ENCODE measurements at places on chromosomes 7 and 10.
A peak's percentile ranks its signal among the peaks of the same experiment; 100 is the strongest.

DNA sequence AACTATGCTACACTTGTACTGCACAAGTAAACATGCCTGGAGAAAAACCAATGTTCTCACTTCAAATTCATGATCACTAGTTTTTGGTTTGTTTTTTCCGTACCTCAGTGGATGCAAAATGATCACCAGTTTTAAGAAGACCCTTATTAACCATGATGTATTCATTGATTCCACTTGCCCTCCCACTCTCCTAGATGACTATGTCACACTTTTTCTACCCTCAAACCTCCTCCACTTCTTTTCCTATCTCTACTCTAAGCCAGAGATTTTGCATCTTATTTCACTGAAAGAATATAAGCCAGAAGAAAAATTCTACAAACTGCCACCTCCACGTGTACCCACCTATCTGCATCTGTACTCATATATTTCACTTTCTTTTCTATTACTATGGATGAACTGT is 186.2 kb upstream of the NAMPT start:
- no peak for DNase-seq

DNA sequence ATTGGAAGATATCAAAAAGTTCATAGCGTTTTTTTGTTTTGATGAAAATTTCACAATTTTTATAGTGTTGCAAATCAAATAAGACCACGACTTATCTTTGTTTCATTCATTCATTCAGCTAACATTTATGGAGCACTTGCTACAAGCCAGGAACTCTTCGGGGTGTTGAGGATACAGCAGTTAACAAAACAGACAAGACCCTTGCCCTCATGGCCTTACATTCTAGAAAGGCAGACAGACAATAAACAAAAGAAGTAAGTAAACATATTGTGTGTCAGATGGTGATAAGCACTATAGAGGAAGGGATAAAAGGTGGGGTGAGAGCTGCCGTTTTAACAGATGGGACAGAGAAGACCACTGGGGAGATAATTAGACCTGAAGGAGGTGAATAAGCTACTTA is 41.6 kb upstream of the GSAP start:
- DNase-seq, result no peak

GRCh38 chr7:99786726-99787335 is 2.8 kb upstream of the CYP3A4 start:
- no peak for DNase-seq

GRCh38 chr7:151433721-151434400 is 6.1 kb downstream of the CRYGN start:
- DNase-seq, result no peak

GRCh38 chr10:113329121-113329596 is 223.7 kb upstream of the HABP2 start:
- no peak for DNase-seq

DNA sequence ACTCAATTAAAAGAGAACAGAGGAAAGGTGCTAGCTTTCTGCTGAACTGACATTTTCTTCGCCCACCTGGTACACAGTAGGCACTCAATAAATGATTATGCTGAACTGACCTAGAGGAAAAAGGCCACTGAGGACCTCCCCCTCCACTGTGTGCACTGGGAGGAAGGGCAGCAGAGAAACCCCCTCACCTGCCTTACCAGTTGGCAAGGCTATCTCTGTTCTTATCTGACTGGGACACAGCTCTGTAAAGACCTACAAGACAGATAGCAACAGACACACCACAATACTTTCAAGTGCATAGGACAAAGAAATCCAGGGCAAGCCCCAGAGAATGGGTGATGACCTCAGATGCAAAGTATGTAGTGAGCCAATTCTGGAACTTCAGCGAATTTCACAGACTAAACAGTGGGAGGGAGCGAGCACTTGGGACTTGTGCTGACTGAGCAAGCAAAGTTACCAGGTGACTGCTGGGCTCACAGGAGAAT is 30.4 kb downstream of the PDLIM1 start:
- DNase-seq, result peak; percentile 60

- DNase-seq, result no peak
Observed at GRCh38 chr7:42511027-42511426, 274.0 kb upstream of the GLI3 start.

- peak; percentile 4 for DNase-seq
Observed at GRCh38 chr7:132654150-132654549, 77.9 kb upstream of the PLXNA4 start.
